ENCODE measurements at places on chromosomes 4 and X. TPM values are rescaled to one million over a fixed set of nuclear protein-coding genes. Genes with fewer than 3 reads are reported as not detected.

DNA sequence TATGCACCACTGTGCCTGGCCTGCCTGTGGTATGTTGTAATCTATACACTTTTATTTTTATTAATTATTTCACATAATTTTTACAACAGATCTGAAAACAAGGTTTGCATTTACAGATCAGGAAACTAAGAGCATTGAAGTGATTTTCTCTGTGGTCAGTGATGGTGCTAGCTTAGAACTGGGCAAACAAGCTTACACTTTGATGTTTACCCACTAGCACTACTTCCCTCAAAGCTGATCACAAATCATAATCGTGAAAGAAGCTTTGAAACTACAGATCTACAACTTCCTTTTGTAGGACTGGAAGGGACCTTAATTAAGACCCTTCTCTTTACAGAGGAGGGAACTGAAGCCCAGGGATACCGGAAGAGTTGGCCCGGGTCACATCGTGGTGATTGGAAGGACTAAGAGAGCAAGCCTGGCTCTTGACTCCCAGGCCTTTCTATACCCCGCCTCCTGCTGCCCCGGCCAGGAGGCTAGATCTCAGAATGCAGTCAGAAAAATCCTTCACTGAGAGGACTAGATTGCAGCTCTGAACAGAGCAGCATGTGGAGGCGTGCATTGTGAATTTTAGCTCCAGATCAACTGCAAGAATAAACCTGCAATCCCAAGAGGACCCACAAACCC is 93.7 kb upstream of the ZNF827 start:
- H3K36me3 ChIP-seq, result no peaks in the 10 kb centered on the region
- no peak overlapping the region for H3K27ac ChIP-seq
- peaks cover 15% of the 10 kb centered on the region for H3K27me3 ChIP-seq
- H3K4me1 ChIP-seq, result peaks cover 7% of the 10 kb centered on the region
- no peak for DNase-seq

GRCh38 chrX:134174859-134175258 is 62.1 kb upstream of the CCDC160 start:
- H3K27ac ChIP-seq, result no peak overlapping the region
- peaks cover 7% of the 10 kb centered on the region for H3K36me3 ChIP-seq
- no peak overlapping the region for H3K4me3 ChIP-seq
- no peak for DNase-seq

GRCh38 chr4:98514741-98515469 is 143.5 kb downstream of the TSPAN5 start:
- peaks cover 75% of the 10 kb centered on the region for H3K4me1 ChIP-seq
- DNase-seq, result no peak
- peaks cover 7% of the 10 kb centered on the region for H3K36me3 ChIP-seq
- H3K27ac ChIP-seq, result no peak overlapping the region

- DNase-seq, result no peak
- no peaks in the 10 kb centered on the region for H3K36me3 ChIP-seq
- no peak overlapping the region for H3K4me3 ChIP-seq
- H3K4me1 ChIP-seq, result peaks cover 4% of the 10 kb centered on the region
Measured at GRCh38 chrX:7205037-7205577, 57.2 kb upstream of the PUDP start.

- no peaks in the 10 kb centered on the region for H3K36me3 ChIP-seq
- DNase-seq, result no peak
- H3K4me3 ChIP-seq, result no peak overlapping the region
- no peak overlapping the region for H3K27ac ChIP-seq
Measured at GRCh38 chrX:26411045-26411444, 195.1 kb downstream of the MAGEB5 start.

- H3K36me3 ChIP-seq, result no peaks in the 10 kb centered on the region
- no peak overlapping the region for H3K4me3 ChIP-seq
- no peak overlapping the region for H3K27ac ChIP-seq
- H3K27me3 ChIP-seq, result no peaks in the 10 kb centered on the region
- no peak for DNase-seq
Measured at GRCh38 chr4:46329118-46329976, 60.6 kb downstream of the GABRA2 start.

GRCh38 chr4:5558502-5558901 is 149.9 kb downstream of the EVC2 start:
- DNase-seq, result no peak
- H3K36me3 ChIP-seq, result peaks cover 2% of the 10 kb centered on the region
- no peaks in the 10 kb centered on the region for H3K4me1 ChIP-seq
- H3K27me3 ChIP-seq, result no peaks in the 10 kb centered on the region

GRCh38 chrX:144722307-144722706 is 525.0 kb upstream of the SPANXN1 start:
- no peak overlapping the region for H3K4me3 ChIP-seq
- no peaks in the 10 kb centered on the region for H3K27me3 ChIP-seq
- H3K27ac ChIP-seq, result no peak overlapping the region
- no peaks in the 10 kb centered on the region for H3K4me1 ChIP-seq

DNA sequence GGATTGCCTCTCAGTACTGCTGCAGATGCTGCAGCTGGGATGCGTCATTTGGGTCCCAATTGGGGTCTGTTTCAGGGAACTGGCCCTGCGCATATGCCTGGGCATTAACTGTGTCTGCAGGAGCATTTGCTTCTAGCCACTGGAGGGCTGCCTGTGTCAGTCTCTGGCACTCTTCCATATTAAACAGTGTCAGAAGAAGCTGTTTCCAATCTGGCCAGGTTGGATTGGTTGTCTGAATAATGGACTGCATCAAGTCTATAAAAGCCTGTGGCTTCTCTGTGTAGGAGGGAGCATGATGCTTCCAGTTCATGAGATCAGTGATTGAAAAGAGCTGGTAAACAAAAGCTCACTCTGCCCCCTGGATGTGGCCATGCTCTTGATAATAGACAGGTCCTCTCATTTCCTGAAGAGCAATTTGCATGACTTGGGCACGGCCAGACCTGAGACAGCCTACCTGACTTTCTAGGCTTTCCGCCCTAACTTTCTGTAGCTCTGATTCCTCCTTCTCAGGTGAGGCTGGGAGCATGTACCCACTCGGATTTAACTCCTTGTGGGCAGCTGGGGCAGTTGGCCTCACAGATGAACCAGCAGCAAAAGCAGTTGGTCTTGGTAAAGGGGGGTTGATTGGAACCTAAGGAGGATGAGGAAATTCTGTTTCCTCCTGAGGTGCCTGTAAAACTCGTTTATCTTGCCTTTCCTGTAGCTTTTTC is 29.2 kb downstream of the SULT1E1 start:
- H3K4me1 ChIP-seq, result peaks cover 5% of the 10 kb centered on the region
- no peaks in the 10 kb centered on the region for H3K27me3 ChIP-seq
- H3K36me3 ChIP-seq, result no peaks in the 10 kb centered on the region
- H3K4me3 ChIP-seq, result no peak overlapping the region

GRCh38 chrX:69068301-69069085 is 96.8 kb downstream of the PJA1 start:
- H3K36me3 ChIP-seq, result no peaks in the 10 kb centered on the region
- H3K4me1 ChIP-seq, result no peaks in the 10 kb centered on the region
- no peak overlapping the region for H3K27ac ChIP-seq
- DNase-seq, result no peak

GRCh38 chrX:111728096-111728495 is 47.1 kb downstream of the ALG13 start:
- H3K4me3 ChIP-seq, result no peak overlapping the region
- no peaks in the 10 kb centered on the region for H3K4me1 ChIP-seq
- H3K27ac ChIP-seq, result no peak overlapping the region
- H3K36me3 ChIP-seq, result peaks cover 38% of the 10 kb centered on the region
- no peak for DNase-seq

DNA sequence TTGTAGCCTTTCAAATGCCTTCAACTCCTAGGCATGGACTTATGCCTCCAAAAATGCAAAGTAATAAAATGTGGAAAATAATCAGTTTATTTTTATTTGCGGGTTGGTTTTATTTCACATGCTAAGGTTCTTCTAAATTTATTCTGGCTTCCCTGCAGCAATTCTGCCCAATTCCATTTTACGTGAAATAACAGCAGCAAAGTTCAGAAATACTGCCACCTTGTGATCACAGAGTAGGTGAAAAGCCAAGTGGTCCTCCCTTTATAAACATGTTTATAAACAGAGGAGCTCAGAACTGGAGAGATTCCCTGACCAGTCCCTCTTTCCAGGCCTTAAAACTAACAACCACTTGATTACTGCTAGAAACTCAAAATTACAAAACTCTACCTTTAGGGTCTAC is 14.7 kb upstream of the DCHS2 start:
- no peaks in the 10 kb centered on the region for H3K36me3 ChIP-seq
- H3K4me1 ChIP-seq, result no peaks in the 10 kb centered on the region
- H3K27ac ChIP-seq, result no peak overlapping the region
- H3K27me3 ChIP-seq, result peaks cover 17% of the 10 kb centered on the region
- no peak overlapping the region for H3K4me3 ChIP-seq
- DNase-seq, result no peak

DNA sequence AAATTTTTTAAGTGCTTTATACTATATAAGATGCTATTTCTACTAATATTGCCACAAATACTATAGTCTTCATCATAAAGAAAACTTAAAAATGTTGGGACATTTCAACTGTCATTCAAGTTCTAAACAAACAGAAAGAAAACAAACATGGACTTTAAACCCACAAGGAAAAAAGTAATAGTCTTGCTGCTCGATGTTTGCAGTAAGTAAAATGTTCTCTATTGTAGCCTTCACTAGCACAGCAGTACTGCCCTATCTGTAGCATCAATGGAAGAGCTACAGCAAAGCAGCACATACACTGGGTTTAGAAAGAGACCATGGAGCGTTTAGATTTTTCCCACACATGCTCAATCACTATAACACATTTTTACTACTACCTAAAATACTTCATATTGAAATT is 146.8 kb downstream of the KLHL13 start:
- no peak for DNase-seq
- no peak overlapping the region for H3K27ac ChIP-seq
- H3K4me3 ChIP-seq, result no peak overlapping the region
- no peaks in the 10 kb centered on the region for H3K27me3 ChIP-seq
- H3K36me3 ChIP-seq, result no peaks in the 10 kb centered on the region

GRCh38 chr4:21474195-21474594 is 474.4 kb downstream of the KCNIP4 start:
- no peaks in the 10 kb centered on the region for H3K36me3 ChIP-seq
- H3K27me3 ChIP-seq, result no peaks in the 10 kb centered on the region
- H3K4me3 ChIP-seq, result no peak overlapping the region
- no peak overlapping the region for H3K27ac ChIP-seq
- no peaks in the 10 kb centered on the region for H3K4me1 ChIP-seq
- no peak for DNase-seq

GRCh38 chrX:6661736-6662135 is 126.8 kb upstream of the VCX3A start:
- H3K4me3 ChIP-seq, result no peak overlapping the region
- no peak for DNase-seq
- H3K27ac ChIP-seq, result no peak overlapping the region
- no peaks in the 10 kb centered on the region for H3K36me3 ChIP-seq

DNA sequence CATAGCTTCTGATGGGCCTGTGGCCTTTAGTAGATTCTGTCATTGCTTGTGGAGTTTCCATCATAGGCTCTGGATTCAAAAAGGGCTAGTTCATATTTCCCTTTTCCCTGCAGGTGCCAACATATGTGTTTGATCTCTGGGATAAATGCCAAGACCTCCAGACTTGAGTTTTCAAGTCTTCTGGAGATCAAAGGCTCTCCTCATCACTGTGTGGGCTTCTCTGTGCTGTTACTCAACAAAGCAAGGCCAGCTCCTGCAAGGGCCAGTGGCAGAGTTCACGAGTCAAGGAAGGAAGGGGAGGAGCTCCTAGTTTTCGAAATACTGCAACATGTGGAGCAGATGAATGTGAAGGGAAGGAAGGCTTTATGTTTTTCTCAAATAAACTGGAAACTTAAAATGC is 62.7 kb upstream of the SCML1 start:
- H3K4me3 ChIP-seq, result no peak overlapping the region
- no peaks in the 10 kb centered on the region for H3K27me3 ChIP-seq
- no peak for DNase-seq
- no peaks in the 10 kb centered on the region for H3K4me1 ChIP-seq
- no peak overlapping the region for H3K27ac ChIP-seq

GRCh38 chrX:98141466-98141865 is 1257.8 kb downstream of the RPA4 start:
- H3K4me1 ChIP-seq, result no peaks in the 10 kb centered on the region
- no peak overlapping the region for H3K27ac ChIP-seq
- no peak for DNase-seq
- no peak overlapping the region for H3K4me3 ChIP-seq

DNA sequence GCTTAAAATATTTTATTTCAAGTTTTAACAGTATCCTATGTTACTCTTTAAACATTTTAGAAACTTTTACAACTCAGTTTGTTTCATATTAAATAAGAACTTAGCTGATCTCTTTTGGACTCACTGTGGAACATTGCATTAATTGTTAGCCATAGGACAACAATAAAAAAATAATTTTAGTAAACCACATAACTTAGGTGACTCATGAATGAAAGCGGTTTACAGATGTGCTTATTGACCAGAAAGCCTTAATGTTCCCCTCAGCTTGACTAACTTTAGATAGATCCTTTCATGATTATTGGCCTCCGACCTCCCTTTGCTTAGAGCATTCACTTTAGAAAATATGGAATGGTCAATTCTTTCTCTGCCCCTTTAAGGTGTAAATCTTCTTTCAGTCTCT is 783.5 kb upstream of the MAGEB2 start:
- no peak overlapping the region for H3K4me3 ChIP-seq
- H3K27ac ChIP-seq, result no peak overlapping the region

DNA sequence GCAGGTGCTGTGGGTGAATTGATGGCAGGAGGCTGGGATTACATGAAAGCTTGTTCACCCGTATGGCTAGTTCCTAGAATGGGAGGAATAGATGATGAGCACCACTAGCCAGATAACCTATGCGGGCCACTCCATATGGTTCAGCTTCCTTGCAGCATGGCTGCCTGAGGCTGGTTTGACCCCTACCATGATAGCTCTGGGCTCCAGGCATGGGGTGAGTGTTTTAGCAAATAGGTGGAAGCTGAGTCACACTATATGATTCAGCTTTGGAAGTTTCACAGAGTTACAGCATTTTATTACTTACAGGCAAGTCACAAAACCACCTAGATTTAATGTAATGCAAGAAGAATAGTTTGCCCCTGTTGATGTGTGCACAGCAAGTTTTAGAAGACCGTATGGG is 603.2 kb downstream of the STIM2 start:
- no peak overlapping the region for H3K27ac ChIP-seq
- H3K4me3 ChIP-seq, result no peak overlapping the region

GRCh38 chrX:111519215-111519614 is 7.8 kb downstream of the SERTM2 start:
- no peak overlapping the region for H3K27ac ChIP-seq
- H3K27me3 ChIP-seq, result no peaks in the 10 kb centered on the region
- no peak for DNase-seq
- no peaks in the 10 kb centered on the region for H3K36me3 ChIP-seq
- no peaks in the 10 kb centered on the region for H3K4me1 ChIP-seq
- H3K4me3 ChIP-seq, result no peak overlapping the region

GRCh38 chrX:10930151-10930550 is 181.0 kb upstream of the HCCS start:
- H3K36me3 ChIP-seq, result no peaks in the 10 kb centered on the region
- H3K27me3 ChIP-seq, result no peaks in the 10 kb centered on the region
- no peak overlapping the region for H3K27ac ChIP-seq
- no peaks in the 10 kb centered on the region for H3K4me1 ChIP-seq

Gene CAPN6
- total RNA-seq, result not detected

Gene DMRTC1
- not detected for total RNA-seq

Gene EGF
- total RNA-seq, result not detected

Gene APBB2
- 1.7 TPM for total RNA-seq

Gene SPANXN4
- not detected for total RNA-seq

Gene LDB2
- not detected for total RNA-seq

Gene STBD1
- total RNA-seq, result 0.63 TPM

Gene TRAPPC11
- total RNA-seq, result 29.7 TPM

Gene ETDB
- total RNA-seq, result not detected

Gene PGAM4
- 0.70 TPM for total RNA-seq
